ENCODE measurements at places on chromosomes 4 and X.

DNA sequence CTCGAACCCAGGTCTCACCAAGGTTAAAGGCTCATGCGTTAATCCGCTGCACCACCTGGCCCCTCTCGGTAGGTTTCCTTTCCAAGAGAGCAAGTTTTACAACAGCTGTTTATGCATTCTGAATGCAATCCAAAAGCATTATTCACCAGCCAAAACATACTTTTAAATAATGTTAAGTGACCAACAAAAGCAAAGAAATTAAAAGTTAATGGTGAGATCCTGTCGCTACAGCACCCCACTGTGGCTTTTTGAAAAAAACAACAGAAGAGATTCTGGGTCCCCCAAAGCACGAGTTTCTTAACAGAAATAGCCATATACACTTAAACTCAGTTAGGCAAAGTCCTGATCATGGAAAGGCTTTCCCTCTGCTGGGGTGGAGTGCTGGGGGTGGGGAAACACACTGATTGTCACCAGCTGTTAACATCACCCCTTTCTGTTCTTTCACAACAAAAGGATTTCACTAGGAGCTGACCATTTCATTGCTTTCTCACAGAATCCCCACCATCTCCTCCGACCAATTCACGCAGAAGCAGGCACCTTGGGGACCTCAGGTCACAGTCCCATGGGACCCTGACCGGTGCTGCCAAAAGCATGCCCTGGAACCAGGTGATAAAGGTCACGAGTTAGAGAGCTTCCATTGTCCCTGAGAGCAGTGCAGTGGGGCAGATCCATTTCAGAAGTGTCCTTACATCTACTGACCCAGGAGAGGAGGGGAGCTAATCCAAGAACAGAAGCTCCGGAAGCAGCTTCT lies 51.2 kb downstream of the ZNF827 start:
- DNase-seq = no peak

- DNase-seq = no peak
Observed at GRCh38 chrX:39950018-39950688, 147.6 kb downstream of the BCOR start.

- DNase-seq = no peak
Observed at GRCh38 chrX:153421856-153422255, 10.6 kb downstream of the ZFP92 start.

DNA sequence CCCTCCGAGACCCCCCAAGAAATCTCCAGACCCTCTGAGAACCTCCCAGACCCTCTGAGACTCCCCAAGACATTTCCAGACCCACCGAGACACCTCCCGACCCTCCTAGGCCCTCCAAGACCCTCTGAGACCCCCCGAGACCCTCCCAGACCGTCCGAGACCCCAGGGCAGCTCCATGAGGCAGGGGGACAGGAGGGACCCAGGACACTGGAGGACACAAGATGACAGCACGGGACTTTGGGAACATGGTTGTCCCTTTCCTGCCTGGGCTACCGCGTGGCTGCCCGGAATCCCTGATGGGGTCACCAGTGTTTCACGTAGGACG lies 10.3 kb downstream of the CTBP1 start:
- DNase-seq = peak; percentile 7

- no peak for DNase-seq
Observed at GRCh38 chrX:30301963-30302362, 7.2 kb downstream of the NR0B1 start.

GRCh38 chrX:38841750-38842149 lies 40.5 kb downstream of the MID1IP1 start:
- no peak for DNase-seq

- DNase-seq = no peak
Observed at GRCh38 chrX:5672099-5672498, 556.6 kb downstream of the NLGN4X start.
